ENCODE measurements at places on chromosomes 5 and 9.

- DNase-seq: no peak
Observed at GRCh38 chr5:169270827-169271226, 30.1 kb downstream of the SLIT3 start.

DNA sequence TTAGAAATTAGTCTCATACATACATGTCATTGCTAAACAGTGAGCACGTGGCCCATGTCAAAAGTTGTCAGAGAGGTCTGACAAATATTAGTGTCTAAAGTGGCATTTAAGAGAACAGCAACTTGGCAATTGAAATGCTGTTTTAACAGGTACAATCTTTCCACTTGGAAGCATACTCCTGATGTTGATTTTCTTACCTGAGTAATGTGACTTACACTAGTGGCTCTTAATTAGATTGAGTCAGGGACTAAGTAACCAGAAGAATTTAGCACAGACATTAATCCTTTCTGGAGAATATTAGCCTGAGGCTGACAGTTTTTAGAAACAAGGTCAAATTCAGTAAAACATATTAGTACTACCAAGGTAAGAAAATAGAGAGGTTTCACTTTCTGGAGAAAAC, 357.0 kb upstream of the ZNF608 start:
- no peak for DNase-seq

- DNase-seq: no peak
Observed at GRCh38 chr5:132026516-132027008, 15.1 kb upstream of the ACSL6 start.

DNA sequence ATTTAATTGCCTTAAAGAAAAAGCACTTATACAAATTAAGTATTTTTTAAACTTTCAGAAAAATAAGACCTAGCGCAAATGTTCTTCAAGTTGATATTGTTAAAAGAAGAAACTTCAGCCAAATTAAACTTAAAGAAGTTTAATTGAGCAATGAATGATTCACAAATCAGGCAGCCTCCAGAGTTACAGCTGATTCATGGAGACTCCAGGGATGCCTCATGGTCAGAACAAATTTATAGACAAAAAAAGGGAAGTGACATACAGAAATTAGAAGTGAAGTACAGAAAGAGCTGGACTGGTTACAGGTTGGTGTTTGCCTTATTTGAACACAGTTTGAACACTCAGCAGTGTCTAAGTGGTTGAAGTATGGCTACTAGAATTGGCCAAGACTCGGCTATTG, 60.3 kb downstream of the CDKN2A start:
- DNase-seq: peak; percentile 56

- DNase-seq: no peak
Observed at GRCh38 chr9:136615631-136616306, 46.9 kb upstream of the EGFL7 start.

- no peak for DNase-seq
Observed at GRCh38 chr5:142316681-142317080, 8.1 kb downstream of the SPRY4 start.

- peak; percentile 83 for DNase-seq
Observed at GRCh38 chr5:147223948-147224791, 10.7 kb upstream of the STK32A start.

DNA sequence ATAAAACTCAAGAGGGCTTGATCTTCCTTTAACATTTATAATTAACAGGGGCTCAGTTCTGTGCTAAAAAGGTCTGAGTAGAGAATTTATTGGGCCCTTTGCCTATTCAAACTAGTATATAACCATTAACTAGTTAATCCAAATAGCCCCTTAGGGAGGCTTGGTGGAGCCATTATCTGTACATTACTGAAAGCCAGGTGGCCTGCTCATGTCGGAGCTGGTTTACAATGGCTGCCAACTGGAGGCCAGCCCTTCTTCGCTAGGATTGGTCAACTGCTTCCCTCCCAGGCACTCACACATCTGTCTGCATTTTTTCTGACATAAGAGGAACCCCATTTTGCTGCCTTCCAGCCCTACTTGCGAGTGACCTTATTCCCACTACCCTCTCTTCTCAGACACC, 30.4 kb upstream of the NDFIP1 start:
- DNase-seq: no peak

GRCh38 chr5:164048359-164048926, 543.0 kb downstream of the MAT2B start:
- DNase-seq: no peak

DNA sequence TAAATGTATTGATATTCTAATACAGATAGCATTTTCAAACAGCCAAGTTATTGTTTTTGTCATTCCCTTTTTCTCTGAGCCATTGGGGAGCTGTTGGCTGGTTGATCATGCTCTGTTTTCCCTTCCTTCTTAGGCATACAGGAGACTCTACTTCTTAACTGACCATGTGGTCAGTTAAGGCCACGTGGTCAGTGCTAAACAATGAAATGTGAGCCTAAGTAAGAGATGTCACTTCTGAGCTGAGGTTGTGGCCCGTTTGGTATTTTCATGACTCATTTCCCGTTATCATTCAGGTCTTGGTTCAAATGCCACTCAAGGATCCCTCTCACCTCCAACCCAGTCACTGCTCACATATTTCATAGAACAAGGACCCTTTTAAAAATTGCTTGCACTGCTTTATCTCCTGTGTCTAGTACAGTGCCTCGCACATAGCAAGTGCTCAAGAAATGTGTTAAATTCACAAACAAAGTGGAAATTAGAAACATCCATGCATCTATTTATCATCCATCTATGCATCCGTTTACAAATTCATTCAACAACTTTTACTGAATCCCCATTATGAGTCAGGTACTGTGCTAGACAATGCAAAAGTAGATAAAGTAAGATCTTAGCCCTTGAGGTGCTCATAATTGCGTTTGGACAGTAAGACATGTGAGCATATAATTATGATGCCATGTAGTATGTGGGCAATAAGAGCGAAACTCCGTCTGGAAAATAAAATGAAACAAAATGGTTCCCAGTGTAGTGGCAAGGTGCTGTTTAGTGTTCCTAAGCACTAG, 50.7 kb downstream of the ARRDC3 start:
- DNase-seq: no peak

GRCh38 chr5:149838881-149839739, 105.5 kb downstream of the PDE6A start:
- DNase-seq: peak; percentile 88

DNA sequence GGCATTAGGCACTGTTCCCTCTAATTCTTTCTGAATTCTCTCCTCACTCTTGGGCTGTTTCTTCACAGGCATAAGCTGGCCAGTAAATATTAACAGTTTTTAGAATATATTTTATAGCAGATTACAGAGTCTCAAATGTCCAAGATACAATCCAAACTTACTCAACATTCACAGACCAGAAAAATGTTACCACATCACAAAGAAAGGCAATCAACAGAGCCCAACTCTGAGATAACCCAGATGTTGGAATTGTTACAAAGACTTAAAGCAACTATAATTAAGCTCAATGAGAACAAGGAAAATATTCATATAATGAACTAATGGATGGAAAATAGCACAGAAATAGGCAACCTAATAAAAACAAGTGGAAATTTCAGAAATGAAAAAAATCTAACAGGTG, 401.1 kb upstream of the RGMB start:
- no peak for DNase-seq

DNA sequence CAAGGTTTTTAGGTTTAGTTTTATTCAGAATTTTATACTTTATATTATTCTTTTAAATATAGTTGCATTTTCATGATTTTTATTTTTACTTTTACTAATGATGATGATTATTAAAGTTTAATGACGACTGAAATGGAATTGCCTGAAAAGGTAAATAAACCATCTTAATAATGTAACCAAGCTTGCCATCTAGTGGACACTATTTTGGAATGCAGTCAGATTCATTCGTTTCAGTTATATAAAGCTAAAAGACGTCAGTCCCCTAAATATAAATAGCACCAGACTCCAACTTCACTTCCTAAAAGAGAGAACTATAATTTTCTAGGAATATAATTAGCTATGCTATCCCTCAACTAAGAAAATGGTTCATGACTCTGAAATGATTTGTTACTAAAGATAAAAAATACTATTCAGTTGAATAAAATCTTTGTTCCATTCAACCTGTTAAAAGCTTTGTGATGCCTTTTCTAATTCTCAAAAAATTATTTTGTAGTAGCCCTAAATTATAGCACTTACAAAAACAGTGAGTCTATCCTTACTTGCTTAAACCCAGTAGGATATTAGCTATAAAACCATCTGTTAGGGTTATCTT, 19.9 kb downstream of the ABITRAM start:
- DNase-seq: no peak

- peak; percentile 87 for DNase-seq
Observed at GRCh38 chr9:38620483-38621433, at the start of gene ANKRD18A. Gene ANKRD18A, minus strand, starts transcription at chr9:38620596. Its CDS starts 311 bp downstream, at chr9:38620285.

DNA sequence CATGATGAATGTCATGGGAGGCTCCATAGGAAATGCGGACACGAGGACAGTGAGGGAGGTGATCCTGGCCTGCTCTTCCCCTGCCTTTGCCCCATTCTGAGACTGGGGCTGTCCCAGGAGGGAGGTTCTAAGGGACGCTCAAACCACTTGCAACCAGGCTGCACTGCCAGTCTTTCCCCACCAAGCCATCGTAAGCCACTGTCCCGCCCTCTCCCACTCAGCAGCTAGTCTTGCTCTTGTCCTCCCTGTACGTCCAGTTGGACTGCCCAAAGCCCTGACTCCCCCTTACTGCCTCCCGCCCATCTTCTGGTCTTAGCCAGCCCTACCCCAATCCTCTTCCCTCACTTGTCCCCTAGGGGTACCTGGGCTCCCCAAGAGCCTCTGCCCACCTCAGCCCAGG, 115.7 kb downstream of the FSTL4 start:
- DNase-seq: no peak

DNA sequence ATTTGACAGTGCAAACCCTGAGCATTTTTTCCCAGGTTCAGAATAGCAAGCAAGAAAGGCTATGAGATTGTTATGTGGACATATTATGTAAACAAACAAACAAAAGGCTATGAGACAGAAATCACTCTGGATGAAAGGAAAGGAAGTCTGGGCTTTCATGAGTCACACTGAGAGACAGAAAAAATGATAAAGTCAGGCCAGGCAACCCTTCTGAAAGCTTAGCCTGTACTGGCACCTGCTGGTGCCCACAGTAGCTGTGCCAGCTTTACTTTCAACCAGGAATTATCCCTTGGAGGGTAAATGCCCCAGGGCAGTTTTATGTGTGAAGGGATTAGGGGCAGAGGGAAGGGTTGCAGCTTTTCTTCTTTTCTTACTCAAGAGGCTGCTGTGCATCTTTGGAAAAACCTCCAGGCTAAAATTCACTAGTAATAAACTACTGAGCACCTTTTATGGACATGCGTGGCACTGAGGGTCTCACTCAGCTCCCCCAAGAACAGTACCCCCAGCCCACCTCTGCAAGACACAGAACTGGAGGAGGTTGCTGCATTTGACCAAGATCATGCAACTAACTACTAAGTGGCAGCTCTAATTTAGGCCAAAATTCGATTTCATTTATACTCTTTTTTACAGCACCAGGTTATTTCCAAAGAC, 41.7 kb downstream of the ACTL7B start:
- DNase-seq: peak; percentile 89

- DNase-seq: no peak
Observed at GRCh38 chr5:148615644-148616275, 38.6 kb downstream of the HTR4 start.

- no peak for DNase-seq
Observed at GRCh38 chr9:5382479-5382878, 42.8 kb upstream of the RLN1 start.

DNA sequence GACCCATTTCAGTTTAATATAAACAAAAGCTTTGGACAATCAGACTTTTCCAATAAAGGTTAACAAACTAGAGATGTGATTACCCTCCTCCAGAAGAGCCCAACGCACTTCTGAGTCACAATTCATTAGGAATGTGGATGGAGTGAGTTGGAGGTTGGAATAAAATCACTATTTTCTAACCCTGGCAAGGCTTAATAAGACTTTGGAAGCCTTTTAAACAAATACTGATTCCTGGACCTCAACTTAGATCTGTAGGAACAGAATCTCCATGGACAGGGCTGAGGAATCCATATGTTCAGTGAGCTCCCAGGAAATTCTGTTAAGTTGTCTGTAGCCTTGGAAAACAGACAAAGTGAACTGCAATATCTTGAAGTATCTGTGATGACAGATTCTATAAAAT, 233.5 kb upstream of the ELL2 start:
- no peak for DNase-seq

DNA sequence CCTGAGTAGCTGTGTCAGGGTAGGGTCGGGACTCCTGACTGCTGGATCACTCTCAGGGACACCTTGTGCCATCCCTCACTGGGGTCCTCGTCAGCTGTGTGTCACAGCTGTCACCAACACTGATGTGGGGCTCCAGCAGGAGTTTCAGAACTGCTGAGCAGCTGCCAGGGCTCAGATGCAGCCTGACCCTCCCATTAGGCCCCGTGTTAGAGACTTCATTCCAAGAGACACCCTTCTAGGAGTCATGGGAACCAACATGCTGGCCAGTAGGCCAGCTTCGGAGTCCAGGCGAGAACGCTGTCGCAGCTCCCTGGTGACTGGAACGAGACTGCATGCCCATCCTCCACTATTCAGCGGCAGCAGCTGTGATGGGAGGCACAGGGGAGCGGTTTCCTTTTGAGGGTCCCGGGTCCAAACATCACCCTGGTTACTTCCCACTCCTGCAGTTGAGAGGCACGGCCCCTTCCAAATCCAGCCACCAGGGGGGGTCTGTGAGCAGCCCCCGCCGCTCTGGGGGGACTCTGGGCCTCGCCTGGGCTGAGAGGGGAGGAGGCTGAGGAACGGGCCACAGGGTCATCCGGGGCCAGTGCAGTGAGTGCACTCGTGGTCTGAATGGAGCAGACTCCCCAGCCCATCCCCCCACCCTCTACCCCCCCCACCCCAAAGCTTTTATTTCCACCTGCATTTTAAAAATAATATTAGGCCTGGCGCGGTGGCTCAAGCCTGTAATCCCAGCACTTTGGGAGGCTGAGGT, 12.6 kb upstream of the TCF7 start:
- peak; percentile 92 for DNase-seq

GRCh38 chr5:114174837-114175236, 187.0 kb upstream of the KCNN2 start:
- DNase-seq: no peak

DNA sequence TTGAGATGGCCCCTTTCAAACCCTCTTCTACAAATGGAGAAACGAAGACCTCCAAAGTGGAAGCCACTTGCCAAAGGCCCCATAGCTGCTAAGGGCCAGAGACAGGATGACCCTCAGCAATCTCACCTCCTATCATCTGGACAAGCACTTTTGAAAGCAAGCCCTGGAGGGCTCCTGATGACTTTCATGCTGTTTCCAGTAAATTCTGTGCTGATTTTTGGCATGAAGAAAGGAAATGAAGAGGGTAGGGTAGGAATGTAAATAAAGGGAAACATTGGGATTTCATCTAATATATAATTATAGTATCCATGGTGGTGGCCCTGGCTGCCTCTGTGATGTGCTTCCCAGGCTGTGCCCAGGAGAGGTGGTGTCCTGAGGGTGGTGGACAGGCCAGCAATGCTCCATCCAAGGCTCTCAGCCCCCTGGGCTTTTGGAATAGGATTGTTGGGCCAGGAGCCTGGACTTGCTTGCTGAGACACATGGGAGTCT, 208.0 kb upstream of the TRIM32 start:
- no peak for DNase-seq

DNA sequence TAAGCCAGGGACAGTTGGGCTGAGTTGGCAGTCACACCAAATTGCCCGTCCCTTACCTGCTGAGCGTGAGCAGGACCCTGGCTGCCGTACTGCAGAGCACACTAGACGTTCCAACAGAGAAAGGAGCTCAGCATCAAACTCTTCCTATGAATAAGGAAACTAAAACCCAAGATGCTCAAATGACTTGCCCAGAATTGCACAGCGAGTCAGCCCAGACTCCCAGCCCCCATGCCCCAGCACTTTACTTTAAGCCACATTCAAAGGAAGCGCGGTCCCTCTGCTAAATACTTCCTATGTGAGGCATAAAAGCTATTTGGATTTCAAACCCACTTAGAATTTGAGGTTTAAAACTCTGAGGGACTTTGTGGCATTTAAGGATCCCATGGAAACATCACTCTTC, 23.9 kb downstream of the PAX5 start:
- no peak for DNase-seq
